Astrocyte of the spinal cord (primary cell): ENCODE measurements at places on chromosomes 5 and 9.

DNA sequence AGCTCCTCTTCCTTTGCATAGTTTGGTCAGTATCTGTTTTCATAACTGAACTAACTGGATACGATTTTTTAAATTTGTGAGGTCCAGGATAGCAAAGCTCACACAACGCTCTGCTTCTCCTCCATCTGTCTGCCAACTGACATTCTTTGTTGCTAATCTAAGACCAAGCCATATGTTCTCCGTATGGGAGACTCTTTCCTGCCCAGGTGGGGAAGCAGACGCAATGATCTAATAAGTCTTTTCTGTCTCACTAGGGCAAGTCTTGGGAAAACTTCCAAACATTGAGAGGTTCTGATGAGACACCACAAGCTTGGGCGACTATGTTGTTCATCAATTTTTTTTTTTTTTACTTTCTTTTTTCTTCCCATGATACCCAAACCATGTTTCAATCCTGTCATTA is 558.5 kb downstream of the EFNA5 start:
- DNase-seq: no peak

- no peak for DNase-seq
Measured at GRCh38 chr5:129163810-129164378, 69.3 kb downstream of the ISOC1 start.

GRCh38 chr9:123011878-123012528 is 21.5 kb upstream of the GPR21 start:
- DNase-seq: no peak

DNA sequence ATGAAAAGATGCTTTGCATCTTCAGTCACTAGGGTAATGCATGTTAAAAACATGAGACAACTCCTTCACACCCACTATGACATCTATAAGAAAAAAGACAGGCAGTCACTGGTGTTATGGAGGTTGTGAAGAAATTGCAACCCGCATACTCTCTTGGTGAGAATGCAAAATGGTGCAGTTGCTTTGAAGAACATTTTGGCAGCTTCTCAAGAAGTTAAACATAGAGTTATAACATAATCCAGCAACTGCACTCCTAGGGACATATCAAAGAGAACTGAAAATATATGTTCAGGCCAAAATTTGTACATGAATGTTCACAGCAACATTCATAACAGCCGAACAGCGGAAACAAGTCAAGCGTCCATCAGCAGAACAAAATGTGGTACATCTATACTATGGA is 46.3 kb upstream of the TBC1D9B start:
- DNase-seq: no peak
